Amniotic stem cell (primary cell): ENCODE measurements at places on chromosomes 12 and 14.

DNA sequence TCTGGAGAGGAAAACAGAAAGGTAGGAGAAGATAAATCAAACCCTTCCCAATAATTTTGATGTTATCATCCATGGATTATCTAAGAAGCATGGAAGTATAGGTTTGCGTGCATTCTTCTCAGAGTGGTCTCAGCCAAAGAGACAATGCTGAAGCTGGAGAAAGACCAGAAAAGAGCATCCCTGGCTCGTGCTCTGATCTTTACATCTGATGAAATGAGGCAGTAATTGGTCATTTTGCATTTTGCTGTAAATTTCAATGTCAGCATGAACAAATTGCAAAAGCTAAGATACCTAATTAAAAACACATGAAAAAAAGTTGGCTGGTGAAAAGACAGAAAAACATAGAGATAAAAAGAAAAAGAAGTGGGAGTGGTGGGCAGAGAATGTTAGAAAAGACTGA, 252.4 kb downstream of the ITPR2 start:
- no peak for DNase-seq

- DNase-seq, result no peak
These were observed 42.0 kb downstream of the TMTC2 start for GRCh38 chr12:82728710-82729109.

DNA sequence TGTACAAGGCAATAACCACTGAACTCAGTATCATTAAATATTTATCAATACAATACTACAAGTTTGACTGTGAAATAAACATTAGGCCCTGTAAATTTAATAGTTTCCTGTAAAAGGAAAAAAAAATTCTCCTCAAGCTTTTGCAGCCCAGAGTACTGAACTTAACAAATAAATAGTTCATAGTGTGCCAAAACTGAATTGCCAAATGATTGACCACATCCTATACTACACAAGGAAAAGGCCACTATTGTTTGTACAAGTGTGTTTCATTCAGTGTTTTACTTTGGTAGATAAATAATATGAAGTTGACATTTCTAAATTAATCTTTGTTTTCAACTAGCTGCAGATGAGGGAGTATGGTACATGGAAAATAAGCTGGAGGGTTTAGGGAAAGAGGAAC, 379.6 kb downstream of the FLRT2 start:
- DNase-seq, result no peak

DNA sequence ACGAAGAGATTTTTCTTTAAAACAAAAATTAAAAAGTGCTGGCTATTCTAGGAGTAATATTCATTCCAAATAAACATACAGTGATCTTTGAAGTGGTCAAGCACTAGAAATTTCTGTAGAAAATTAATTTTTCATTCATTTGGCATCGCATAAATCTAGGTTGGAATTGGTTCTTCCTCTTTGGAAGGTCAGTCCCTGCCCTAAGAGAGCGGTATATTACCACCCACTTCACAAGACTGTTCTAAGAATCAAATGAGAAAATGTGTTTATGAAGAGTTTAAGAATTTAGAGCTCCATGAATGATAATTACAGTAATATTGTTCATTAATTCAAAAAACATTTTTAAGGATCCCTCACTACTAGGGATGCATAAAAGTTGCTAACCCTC, 444 bp upstream of the GEMIN2 start:
- DNase-seq, result no peak

DNA sequence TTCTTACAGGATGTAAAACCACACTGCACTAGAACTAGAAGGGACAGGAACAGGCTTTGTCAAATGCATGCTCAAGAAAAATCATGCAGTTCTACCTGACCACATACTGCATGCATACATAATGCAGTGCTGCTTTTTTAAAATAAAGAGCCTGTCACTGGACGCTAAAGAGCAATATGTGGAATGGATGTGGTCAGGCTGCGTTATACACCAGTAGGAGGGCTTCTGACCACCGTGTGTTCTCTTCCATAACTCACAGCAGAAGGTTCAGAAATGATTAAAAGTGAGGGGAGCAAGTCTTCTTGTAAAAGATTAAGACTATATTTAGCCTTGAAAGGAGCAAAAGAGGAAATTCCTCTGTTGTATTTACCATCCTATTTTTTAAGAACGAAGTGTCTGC, 392.0 kb downstream of the EMP1 start:
- DNase-seq, result no peak

- DNase-seq, result no peak
These were observed 29.1 kb upstream of the DEGS2 start for GRCh38 chr14:100188392-100189030.

DNA sequence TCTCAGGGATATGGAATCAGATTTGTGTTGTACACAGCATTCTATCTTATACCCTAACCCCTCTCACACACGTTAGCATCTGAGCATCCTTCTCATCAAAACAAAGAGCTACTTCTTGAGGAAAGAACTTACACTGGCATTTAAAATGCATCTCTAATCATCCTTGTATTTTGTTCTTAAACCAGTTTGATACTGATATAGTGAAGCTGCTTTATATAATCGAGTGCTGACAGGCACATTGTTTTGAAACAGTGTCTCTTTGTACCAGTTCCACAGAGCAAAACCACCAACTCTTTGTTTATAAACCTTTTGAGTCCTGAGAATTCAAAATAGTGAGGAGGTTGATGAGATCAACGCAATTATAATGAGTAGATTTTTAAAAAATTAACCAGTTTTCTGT, 8.8 kb downstream of the GPR33 start:
- DNase-seq, result no peak

DNA sequence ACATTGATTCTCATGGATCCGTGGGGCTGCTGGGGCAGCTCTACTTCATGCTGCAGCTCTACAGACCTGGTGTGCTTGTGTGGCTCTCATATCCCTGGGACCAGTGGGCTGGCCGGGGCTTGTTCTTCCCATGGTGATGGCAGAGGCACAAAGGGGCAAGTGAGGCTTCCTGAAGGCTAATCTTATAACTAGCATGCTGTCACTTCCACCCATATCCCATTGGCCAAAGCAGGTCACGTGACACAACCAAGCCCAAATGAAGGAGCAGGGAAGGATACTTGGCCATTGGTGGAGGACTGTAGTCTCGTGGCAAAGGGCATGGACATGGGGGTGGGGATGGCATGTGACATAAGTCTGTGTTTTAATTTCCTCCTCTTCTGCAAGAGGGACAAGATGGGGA, 9.9 kb downstream of the PLBD2 start:
- no peak for DNase-seq

GRCh38 chr12:68111995-68112394, 47.5 kb downstream of the IFNG start:
- no peak for DNase-seq
